Neural progenitor cell (in vitro differentiated cells): ENCODE measurements at places on chromosomes 13 and 19.

- peak; percentile 66 for DNase-seq
Observed at GRCh38 chr19:17616961-17617806, 61.7 kb downstream of the COLGALT1 start.

DNA sequence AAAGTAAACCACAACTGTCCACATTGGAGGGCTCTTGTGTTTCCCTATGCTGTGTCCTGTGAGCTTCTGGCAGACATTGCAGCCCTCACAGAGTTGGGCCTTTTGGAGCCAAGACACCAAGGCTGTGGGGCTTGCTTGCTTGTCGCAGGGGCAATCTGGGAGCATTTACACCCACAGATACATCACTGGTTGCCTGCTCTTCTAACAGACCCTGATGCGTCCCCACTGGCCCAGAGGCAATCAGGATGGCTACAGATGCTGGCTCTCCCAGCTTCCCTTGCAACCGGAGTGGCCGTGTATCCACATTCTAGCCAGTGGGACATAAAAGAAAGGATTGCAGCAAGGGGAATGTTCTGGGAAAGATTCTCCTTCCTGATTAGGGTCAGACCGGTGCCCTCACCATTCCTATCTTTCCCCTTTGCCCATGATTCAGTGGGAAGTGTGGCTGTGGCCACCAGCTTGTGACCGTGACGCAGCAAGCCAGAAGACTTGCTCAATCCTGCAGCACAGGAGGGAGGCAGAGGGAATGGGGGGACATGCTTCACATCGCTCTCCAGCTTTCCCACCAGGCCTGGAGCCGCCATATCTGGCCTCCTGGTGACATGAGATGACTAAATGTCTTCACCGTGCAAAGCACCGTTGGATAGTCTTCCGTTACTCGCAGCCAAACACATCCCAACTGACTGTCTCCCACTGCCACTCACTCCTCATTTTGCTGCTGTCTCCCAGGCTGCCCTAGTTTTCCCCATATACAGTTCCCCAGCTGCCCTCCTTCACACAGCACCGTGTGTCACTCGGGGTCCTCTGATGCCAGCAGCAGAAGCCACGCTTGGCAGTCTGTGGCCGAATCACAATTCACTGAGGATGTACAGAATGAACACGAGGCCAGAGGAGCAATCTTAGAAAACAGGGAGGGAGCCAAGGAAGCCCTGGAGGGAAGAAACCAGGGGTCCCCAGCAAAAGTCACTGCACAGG, 151.0 kb downstream of the DPF1 start:
- DNase-seq: no peak

GRCh38 chr13:49429121-49429520, 14.7 kb downstream of the CAB39L start:
- no peak for DNase-seq

DNA sequence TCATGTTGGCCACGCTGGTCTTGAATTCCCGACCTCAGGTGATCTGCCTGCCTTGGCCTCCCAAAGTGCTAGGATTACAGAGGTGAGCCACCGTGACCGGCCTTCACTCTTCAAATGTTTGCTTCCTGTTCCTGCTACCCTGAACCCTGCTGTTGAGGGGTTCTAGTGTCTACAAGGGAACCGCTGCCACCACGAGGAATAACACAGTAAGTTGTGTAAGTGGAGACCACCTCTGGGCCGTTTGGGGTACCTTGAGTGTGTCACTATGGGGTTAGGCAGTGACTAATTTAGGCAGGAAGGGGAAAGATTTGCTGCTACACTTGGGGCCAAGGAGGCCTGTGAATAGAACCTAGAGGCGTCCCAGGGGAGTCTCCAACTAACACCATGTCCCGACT, 2.2 kb upstream of the MYADM start:
- peak; percentile 37 for DNase-seq

- peak; percentile 99 for DNase-seq
Observed at GRCh38 chr19:48618916-48619691, at the start of the genes RPL18 and SPHK2. Gene RPL18 (minus strand): TSS chr19:48619178. CDS start chr19:48619143, 35 bp downstream. Gene SPHK2 (plus strand): TSS chr19:48619506. CDS start chr19:48620515, 1,009 bp downstream.

DNA sequence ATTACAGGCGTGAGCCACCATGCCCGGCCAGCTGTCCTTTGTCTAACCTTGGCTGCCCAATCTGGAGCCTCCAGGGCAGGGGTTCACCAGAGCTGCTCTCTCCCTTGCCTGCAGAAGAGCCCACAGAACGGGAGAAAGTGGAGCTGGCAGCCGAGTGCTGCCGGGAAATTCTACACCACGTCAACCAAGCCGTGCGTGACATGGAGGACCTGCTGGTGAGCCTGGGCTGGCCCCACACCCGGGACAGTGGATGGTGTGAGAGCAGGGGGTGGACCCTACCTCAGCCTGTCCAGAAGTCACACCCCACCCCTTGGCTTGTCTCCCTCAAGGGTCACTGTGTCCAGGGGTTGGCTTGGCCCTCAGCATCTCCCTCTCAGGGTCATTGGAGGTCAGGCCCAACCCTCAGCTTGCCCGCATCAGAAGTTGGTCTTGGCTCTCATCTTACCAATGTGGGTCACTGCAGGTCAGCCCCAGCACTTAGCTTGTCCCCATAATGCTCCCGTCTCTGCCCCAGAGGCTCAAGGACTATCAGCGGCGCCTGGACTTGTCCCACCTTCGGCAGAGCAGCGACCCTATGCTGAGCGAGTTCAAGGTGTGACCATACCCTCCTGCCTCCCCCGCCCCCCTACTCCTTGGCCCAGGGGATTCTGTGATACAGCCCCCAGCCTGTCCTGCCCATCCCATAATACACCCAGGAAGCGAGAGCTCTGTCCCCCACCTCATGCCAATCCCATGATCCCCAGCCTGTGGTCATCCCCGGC, 20.4 kb downstream of the ARHGEF1 start:
- DNase-seq: no peak

DNA sequence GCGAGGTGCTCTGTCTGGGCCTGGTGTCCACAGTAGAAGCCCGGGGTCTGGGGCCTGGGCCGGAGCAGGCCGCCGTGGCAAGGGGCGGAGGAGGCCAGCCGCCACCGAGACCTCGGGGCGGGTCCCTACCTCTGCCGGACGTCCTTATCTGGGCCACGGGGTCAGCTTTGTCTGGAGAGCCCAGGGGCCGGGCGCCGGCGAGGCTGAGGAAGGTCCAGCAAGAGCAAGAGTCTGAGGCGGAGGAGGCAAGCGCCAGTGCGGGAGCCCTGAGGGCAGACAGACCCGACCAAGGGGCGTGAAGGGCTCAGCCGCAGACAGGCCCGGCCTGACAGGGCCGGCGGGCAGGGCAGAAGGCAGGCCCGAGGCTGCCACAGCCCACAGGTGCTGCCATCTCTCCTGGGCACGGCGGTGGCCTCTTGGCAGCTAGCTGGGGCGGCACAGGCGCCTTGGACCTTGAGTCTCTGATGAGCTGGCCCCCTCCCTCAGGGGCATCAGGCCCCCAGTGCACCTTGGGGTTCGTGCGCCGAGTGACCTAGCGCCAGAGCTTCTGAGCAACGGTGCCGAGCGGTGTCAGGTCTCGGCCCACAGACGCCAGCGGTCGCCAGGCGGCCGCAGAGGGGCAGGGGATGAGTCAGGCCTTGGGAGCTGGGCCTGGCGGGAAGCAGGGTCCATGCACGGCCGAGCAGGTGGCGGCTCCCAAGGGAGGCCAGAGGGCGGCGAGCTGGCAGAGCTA, 19.1 kb upstream of the AKAP8 start:
- no peak for DNase-seq

DNA sequence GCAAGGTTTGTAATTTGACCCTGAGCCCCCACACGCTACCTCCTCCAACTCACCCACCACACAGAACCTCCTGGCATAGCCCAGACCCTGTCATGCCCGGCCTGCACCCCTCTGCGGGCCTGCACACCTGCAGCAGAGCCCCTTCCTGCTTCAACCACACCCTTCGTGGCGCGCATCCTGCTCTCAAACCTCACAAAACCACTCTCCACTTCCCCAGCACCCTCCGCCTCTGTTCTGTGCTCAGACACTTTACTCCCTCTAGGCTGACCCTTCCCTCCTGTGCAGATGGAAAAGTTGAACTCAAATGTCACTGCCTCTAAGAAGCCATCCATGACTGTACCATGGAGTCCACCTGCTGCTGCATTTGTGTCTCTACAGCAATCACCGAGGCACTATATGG, 28.5 kb downstream of the FAAP24 start:
- DNase-seq: no peak

DNA sequence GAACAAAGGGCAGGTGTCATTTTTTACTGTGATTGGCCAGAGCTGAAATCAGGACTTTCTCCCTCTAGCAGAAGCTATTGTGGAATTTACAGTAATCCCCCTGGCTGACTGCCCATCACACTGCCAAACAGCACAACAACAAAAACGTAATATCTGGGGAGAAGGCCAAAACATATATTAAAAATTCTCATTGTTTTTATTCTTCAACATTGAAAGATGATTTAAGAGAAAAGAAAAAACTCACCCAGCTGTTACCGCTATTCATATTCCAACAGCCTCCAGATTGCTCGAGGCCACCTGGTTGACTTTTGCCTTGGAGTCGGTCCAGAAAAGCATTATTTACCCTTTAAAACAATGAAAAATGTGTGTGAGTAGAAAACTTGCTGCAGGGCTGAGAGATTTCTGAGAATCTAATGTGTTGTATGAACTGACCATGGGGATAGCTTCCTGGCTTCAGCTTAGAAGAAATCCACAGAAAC, 97.2 kb downstream of the EPSTI1 start:
- DNase-seq: no peak

DNA sequence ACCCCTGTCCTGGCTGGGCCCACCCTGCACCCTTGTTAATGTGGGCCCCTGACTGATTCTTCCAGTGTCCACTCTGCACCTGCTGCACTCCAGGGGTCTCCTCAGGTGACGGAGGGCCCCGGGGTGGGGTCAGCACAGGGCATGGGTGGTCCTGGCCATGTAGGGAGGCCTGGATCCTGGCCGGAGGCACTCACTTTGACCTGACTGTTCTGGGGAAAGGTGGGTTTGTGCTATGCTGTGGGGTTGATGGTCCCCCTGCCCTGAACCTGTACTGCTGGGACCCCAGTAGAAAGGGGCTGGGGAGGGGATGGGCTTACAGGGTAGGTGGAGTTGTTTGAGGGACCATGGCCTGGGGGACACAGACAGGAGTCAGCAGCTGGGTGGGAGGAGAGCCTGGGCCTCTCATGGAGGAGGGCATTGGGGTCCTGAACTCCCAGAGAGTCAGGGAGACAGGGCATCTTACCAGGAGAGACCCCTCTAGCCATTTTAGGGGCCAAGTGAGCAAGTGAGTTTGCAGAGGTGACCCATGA, 25.8 kb upstream of the CEACAM1 start:
- DNase-seq: no peak

- DNase-seq: no peak
Observed at GRCh38 chr19:43895727-43896308, 39.3 kb downstream of the ZNF45 start.

DNA sequence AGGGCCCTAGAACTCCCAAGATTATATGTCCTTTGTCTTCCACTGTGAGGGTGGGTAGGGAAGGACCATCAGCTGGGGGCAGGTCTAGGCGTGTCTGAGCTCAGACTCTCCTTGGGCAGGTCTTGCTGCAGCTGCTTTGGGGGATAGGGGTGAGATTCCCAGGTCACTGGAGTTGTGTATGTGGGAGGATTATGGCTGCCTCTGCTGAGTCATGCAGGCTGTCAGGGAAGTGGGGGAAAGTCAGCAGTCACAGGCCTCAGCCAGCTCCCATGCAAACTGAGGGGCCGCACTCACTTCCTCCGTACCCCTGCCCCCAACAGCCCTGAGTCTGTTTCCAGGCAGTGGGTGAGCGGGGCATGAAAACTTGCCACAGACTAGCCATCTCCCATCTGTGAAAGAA, 600.8 kb downstream of the DIAPH3 start:
- no peak for DNase-seq

- no peak for DNase-seq
Observed at GRCh38 chr13:44402899-44403445, 29.3 kb downstream of the SERP2 start.

- no peak for DNase-seq
Observed at GRCh38 chr19:38889803-38890202, 9.6 kb downstream of the SIRT2 start.
